ENCODE measurements at places on chromosomes 11 and 22.

DNA sequence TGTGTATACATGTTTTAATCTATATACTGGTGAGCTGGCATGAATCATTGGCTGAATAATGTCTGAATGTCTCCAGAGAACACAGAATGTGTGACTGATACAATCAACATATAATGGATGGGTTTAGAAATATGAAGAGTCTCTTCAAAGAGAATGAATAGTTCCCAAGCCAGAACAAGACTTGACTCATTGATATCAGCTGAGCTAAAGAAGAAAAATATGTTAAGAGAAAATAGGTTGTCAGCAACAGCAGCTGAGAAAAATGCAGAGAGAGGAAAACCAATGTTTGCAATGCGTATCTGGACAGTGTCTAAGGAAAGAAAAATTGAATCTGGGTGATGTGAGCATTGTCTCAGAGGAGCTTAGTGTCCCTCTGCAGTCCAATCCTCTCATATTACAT, 1281.8 kb upstream of the TENM4 start:
- no peak for DNase-seq

- no peak for DNase-seq
Observed at GRCh38 chr11:47295385-47295784, 25.5 kb downstream of the MADD start.

DNA sequence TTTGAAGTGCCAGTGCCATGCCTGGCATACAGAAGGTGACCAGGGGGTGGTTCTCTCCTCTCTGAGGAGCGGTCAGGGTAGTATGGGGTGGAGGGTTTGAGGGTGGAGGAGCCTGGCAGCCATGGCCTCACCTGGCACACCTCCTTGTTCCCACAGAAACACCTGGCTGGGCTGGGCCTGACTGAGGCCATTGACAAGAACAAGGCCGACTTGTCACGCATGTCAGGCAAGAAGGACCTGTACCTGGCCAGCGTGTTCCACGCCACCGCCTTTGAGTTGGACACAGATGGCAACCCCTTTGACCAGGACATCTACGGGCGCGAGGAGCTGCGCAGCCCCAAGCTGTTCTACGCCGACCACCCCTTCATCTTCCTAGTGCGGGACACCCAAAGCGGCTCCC, 9.6 kb downstream of the SERPINH1 start:
- no peak for DNase-seq

DNA sequence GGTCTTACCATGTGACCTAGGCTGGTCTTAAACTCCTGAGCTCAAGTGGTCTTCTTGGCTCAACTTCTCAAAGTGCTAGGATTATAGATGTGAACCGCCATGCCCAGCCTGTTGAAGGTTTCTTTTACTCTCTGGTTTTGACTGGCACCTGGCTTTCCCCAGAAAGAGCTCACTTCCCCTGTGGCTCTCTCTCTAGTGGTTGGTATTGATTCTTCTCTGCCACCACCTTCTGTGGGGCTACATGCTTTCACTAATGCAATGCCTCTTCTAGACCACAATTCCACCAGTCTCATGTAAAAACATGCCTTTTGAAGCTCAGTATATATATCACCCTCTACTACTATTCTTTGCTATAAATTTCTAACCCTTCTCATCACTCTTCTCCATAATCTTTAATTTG, 67.2 kb downstream of the CCDC83 start:
- DNase-seq: no peak

- DNase-seq: no peak
Observed at GRCh38 chr22:25419247-25420113, 145.0 kb upstream of the GRK3 start.

GRCh38 chr11:34181251-34181650, 75.8 kb downstream of the NAT10 start:
- DNase-seq: peak; percentile 30

GRCh38 chr11:8257003-8257664, 6.5 kb downstream of the LMO1 start:
- DNase-seq: no peak

DNA sequence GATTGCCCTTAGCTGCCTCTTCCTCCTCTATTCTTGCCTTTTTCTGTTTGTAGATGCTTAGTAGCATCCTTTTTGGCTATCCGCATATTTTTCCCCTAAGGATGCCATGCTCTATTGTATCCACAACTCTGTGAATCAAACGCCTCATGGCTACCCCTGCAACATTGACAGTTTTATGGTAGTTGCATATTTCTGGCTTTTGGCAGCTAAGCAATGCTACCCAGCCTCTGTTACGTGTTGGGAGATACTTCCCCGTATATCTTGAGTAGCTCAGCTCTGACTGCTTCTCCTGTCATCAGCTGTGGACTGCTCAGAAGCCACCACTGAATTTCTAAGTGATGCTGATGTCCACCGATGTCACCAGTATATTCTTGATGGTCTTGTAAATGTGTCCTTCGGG, 15.1 kb upstream of the SLC3A2 start:
- no peak for DNase-seq

DNA sequence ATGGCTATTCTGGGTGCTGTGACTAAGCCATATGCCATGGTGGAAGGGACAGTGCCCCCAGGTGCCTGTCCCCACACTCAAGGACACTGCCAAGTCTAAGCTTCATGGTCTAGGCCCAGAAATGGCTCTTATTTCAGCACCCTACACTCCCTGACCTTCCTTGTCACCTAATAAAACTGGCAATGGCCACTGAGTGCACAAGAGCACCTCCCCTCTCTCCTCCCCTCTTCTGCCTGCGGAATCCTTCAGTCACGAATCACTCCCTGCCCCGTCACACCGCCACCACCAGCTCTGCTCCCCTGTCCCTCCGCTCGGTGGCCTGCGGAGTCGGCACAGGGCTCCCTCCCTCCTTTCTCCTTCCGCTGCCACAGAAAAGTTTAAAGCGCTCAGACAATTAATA, 19.0 kb upstream of the LMO1 start:
- no peak for DNase-seq

DNA sequence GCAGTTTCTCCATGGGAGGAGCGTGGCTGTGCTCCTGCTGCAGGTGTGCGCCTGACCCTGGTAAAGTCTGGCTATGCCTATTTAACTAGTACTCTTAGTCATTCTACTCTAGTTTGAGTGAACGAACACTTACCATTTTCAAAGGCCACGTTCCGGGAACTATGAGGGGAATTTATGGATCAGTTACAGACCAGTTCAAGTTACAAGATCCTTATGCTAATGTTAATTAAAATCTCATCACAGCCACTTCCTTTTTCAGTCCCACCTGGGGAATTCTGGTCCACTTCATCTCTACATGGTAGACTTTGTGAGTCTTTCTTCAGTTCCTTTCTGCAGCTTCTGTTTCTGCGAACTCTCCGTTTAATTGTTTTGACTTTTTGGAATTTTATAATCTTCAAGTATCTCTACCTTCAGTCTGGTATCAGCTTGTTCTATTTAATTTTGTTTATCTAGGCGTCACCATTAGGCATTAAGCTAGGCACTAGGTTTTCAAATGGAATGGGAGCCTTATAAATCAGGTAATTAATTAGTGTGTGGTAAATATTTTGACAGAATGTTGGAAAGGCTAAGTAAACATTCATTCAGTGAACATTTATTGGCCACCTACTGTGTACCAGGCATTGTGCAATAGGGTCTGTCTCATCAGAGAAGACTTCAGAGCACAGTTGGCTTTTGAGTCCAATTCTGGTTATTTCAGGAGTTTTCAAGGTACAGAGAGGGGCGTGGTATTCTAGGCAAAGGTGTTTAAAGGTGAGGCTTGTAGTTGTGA, 78.9 kb downstream of the GRK3 start:
- DNase-seq: no peak

GRCh38 chr22:48102581-48102980, 1340.1 kb downstream of the TBC1D22A start:
- DNase-seq: no peak

DNA sequence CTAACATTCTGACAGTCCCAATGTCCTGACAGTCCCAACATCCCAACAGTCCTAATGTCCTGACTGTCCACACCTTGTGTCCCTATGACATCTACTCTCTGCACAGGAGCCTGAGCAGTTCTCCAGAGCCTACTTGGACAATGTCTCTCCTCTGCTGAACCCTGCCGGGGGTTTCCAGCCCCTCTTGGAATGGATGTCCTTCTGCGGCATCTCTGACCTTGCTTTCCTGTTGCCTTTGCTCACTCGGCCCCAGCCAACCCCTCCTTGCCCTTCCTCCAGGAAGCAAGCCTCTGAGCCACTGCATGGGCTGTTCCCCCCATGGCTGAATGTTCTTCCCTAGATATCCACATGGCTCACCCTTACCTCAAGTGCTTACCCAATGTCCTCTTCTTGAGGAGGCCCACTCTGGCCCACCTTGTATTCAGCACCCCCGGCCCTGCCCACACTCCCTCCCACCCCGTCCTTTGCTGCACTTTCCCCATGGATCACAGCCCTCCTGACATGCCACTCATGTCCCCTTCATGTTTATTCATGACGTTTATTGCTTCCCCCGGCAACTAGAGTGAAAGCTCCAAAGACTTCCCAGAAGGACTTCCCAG, 59.5 kb downstream of the DHCR7 start:
- no peak for DNase-seq

DNA sequence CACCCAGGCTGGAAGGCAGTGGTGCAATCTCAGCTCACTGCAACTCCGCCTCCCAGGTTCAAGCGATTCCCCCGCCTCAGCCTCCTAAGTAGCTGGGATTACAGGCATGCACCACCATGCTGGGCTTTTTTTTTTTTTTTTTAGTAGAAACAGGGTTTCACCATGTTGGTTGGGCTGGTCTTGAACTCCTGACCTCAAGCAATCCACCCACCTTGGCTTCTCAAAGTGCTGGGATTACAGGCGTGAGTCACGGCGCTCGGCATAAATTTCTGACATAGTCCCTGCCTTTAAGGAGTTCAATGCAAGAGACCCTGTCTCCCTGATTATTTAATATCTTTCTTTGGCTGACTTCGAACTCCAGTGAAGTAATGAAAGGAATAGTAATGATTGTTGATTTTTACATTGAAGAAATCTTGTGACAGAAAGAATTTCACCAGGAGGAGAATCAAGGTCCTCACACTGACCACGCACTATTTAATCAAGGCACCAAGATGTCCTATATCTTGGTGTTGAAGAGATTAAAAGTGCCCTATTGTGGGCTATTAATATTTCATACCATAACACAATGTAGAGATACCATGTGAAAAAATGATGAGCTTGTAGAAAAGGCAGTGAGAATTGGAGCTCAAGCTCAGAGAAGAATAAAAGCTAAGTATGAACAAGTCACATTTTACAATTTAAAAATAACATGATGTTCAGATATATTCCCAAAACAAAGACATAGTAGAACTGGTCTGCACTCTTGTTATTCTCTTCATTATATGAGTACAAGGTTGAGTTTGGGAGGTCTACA, 71.6 kb upstream of the BLID start:
- no peak for DNase-seq

- no peak for DNase-seq
Observed at GRCh38 chr22:32648486-32648885, 153.0 kb upstream of the TIMP3 start.

- no peak for DNase-seq
Observed at GRCh38 chr22:16958475-16958874, 49.5 kb downstream of the GAB4 start.

DNA sequence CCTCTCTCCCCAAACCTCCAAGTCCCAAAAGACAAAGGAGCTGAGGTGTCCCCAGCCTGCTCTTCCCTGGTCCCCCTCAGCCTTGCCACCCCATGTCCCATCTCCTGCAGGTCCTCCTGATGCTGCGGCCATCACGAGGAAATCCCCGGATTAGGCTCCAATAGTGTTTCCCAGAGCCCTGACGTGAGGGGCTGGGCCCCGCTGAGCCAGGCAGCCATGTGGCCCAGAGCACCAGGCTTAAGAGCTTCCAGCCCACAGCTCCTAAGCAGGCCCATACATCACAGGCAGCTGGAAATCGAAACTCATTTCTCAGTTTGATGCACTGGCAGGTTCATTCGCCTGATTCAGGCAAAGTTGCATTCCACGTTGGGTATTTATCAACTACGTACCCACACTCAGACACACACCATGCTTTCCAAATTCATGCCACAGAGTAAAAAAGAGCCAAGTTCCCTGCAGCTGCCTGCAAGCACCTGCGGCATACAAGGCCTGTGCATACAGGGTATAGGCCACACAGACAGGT, 114.2 kb downstream of the CHST1 start:
- no peak for DNase-seq

DNA sequence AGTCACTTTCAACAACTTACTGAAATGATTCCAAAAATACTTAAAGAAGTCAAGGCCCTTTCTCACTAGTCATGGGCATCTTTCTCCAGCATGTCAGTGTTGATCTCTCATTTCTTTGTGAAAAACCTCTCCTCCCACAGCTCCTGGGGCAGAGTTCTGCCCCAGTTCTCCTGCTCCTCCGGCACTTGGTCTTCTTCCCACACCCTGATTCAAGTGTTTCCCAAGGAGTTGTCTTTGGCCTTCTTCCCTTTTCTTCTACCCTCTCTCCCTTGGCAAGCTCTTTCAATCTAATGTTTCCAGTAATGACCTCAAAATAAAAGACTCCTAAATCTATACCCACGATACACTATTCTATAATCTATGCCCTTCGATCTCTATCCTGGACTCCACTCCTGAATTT, 42.1 kb upstream of the CCDC34 start:
- DNase-seq: no peak

- no peak for DNase-seq
Observed at GRCh38 chr22:50270666-50271394, 650 bp upstream of the MAPK11 start.

DNA sequence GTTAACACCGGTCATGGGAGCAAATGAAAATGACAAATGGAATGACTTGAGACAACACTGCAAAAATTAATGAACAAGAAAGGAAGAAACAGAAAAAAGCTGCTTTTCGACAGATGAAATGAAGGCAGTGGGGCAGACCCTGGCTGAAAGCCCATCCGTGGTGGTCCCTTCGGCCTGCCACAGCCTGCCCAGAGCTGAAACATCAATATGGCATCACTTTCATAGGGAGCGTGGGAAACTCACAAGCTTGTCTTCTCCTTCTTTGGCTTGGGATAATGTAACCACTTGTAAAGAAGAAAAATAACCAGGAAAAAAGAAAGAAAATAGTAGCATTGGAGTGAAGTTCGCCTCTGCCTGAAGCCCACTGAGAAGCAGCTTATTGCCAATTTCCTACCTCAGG, 78.8 kb downstream of the CTTN start:
- DNase-seq: no peak

- no peak for DNase-seq
Observed at GRCh38 chr11:74846770-74847169, 98.1 kb downstream of the RNF169 start.

DNA sequence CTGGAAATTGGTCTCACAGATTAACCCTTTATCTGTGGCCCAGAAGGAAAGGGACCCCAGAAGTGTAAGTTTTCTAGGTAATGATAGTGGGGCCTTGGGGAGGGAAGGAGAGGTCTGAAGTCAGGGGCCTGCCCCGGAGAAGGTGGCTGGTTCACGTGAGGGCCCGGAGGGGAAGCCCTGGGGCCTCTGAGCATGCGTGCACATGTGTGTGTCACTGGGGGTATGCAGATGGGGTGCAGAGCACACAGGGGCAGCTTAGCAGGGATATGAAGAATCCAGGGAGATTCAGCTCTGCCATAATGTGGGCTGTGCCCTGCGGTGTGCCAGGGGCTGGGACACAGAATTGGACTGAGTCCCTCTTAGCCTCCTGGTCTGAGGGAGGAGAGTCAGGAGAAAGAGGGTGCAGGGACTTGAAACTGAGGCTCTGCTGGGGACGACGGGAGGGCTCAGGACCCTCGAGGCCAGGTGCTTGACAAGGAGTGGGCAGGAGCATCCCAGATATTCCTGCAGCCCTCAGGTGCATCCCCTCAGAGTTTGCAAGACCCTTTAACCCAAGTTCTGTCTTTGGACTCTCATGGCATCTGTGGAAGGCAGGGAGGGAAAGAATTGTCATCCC, 15.5 kb downstream of the MYO7A start:
- no peak for DNase-seq
